ENCODE measurements at places on chromosomes 7 and 10. TPM values are rescaled to one million over a fixed set of nuclear protein-coding genes. Genes with fewer than 3 reads are reported as not detected.

GRCh38 chr7:113099284-113099919 lies 12.8 kb upstream of the GPR85 start:
- DNase-seq, result peak; percentile 59

DNA sequence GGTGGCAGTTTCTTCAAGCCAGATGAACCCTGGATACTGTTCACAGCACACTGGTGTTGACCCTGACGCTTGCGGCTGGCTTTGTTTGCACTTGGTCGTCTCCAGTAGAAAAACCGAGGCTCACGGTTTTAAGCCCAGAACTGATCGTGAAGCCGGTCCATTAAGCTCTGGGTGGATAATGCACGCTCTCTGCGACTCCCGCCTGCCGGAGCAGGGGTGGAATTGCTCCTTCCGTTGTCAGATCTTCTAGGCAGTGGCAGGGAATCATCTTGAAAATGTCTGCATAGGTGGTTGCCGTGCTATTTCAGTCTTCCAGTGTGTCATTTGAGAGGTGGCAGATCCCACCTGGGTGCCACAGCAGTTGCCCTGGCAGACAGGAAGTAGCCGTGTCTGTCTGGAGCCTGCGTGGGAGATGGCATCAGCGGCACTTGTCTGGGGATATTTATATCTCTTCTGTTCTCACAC lies 35.9 kb upstream of the AP5Z1 start:
- no peak for DNase-seq

- no peak for DNase-seq
Measured at GRCh38 chr10:89364531-89364930, 13.3 kb upstream of the IFIT1B start.

- no peak for DNase-seq
Measured at GRCh38 chr10:128473911-128474310, 347.7 kb upstream of the MKI67 start.

- DNase-seq, result no peak
Measured at GRCh38 chr7:33883671-33883965, 21.7 kb upstream of the BMPER start.

Gene GBX1
- not detected for total RNA-seq

Gene PAPOLB
- total RNA-seq, result 0.29 TPM

- DNase-seq, result no peak
Measured at GRCh38 chr10:1661859-1662437, 75.4 kb downstream of the ADARB2 start.

- no peak for DNase-seq
Measured at GRCh38 chr7:142873281-142873784, 12.2 kb downstream of the TRPV6 start.

GRCh38 chr10:88465765-88466164 lies 117.4 kb downstream of the RNLS start:
- no peak for DNase-seq

DNA sequence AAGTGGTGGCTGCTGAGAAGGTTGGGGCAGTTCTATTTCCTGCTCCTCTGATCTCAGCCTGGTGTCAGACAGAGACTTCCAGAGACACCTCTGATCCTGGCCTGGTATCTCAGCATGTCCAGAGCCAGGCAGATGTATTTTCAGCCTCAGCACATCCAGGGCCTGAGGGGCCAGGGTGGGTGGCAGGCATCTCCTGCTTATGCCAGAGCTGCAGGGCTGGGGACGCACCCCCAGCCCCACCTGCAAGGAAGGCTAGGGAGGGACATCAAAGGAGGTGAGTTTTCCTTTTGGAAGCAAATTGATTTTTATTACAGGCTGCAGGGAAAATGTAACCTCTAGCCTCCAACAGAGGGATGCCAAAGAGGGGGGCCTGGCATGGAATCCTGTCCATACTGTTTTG lies 36.7 kb downstream of the CFAP46 start:
- DNase-seq, result no peak

DNA sequence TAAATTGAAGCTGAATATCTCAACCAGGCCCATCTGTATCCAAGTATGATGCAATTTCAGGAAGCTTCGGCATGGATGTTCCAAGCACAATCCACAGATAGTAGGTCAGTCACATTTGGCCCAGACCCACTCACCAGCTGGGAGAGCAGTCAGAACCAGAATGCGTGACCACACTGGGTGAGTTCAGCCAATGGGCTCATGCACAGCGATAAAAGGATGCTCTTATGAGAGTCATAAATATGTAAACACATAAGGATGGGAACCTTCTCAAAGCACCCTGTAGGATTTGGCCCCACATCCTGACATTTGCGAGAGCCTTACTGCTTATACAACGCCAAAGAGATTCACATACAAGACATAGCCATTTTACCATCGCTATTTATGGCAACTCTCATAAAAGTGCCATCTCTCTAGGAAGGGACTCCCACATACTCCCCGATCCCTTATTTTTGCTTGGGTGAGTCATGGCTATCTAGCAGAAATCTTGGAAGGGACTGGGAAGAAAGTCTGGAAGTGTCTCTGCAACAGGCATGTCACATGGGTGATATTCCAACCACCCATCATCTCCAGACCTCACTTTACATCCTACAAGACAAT lies 3.0 kb downstream of the AFAP1L2 start:
- peak; percentile 79 for DNase-seq

Gene ANXA8
- total RNA-seq, result 137 TPM

GRCh38 chr7:83614112-83614511 lies 34.8 kb downstream of the SEMA3E start:
- DNase-seq, result no peak

- no peak for DNase-seq
Measured at GRCh38 chr7:86667732-86668131, 24.0 kb downstream of the GRM3 start.

Gene MASTL
- 12.6 TPM for total RNA-seq

DNA sequence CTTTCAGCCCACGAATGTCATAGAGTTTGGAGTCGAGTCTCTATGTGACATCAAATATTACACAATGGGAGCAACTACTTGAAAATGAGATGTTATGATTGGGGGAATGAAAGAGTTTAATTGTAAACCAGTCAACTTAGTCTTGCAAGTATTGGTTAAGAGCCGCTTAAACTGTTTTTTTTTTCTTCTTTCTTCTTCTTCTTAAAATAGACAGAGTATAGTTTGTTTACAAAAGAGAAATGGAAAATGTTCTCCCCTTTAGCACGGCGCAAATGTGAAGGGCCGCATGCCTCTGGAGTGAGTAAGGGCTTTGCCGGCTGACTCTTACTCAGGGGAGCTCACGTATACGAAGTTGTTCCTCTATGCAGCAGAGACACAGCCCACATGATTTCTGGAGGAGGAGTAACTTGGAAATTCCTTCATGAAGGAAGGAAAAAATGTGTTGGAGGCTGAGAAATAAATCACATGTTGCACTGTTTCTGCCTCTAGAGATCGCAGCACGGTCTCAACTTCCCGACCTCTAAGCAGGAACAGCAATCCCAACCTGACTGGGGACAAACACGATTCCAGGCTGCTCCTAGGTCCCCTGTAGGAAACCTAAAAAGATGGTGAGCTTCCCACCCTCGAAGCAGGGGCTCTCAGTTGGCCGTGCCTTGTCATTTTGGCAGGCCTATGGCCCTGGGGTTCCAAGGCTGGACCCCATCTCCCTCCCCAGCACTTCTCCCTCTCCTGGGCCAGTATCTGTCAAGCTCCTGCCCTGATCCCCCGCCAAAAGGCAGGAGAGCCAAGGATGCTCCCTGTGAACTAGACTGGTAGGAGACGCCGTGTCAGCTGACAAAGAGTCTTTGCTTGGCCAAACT lies 44.8 kb downstream of the MYOF start:
- peak; percentile 89 for DNase-seq

Gene GRID2IP
- 2.6 TPM for total RNA-seq

- DNase-seq, result no peak
Measured at GRCh38 chr10:96205580-96205979, 65.8 kb downstream of the BLNK start.

Gene ACBD7
- 0.86 TPM for total RNA-seq

- no peak for DNase-seq
Measured at GRCh38 chr10:97919012-97919411, 69.4 kb downstream of the GOLGA7B start.

GRCh38 chr7:127635659-127636285 lies 16.2 kb upstream of the SND1 start:
- DNase-seq, result no peak

Gene KLF14
- total RNA-seq, result 0.36 TPM

Gene EBF3
- total RNA-seq, result 5.5 TPM

DNA sequence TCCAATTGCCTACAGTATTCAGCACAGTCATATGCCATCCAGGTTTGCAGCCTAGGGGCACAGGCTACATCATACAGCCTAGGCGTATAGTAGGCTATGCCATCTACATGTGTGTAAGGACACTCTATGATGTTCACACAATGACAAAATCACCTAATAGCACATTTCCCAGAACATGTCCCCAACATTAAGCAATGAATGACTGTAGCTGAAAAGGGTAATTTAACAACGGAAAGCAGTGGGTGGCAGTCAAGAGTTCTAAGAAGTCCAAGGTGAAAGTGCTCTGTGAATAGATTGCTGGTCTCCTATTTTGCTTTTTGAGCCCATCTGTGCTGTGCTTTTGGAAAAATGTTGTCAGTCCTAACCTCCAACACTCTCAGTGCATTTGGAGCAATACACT lies 162.6 kb downstream of the KLF6 start:
- DNase-seq, result no peak

DNA sequence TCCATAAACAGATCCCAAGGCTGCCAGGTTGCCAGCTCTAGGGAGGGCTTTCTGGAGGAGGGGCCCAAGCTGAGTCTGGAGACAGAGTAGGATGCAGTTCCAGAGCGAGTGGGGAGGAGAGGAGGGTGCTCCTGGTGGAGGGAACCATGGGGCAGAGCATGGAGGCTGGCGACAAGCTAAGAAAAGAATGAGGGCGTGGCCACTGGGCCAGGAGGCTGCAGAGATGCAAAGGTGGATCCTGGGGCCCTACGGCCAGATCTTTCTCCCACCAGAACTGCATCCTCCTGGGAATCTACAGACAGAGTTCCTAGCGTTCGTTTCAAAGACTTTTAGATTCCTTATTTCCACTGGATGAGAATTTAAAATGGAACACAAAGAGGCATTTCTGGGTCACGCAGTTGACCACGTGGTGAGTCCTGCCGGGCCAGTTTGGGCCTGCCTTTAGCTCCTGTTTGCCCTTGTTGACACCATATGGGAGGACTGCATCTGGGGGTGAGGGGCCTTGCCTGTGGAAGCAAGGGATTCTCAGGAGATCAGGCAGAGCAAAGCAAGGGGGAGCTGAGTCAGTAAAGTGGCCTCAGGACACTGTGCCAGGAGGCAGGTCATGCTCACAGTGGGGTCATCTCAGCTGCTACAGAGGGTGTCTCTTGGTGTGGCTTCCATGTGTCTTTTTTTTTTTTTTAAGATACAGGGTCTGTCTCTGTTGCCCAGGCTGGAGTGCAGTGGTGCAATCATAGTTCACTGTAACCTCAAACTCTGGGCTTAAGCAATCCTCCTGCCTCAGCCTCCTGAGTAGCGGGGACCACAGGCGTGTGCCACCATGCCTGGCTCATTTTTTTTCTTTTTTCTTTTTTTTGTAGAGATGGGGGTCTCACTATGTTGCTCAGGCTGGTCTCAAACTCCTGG lies 137.8 kb downstream of the SH3PXD2A start:
- DNase-seq, result no peak

DNA sequence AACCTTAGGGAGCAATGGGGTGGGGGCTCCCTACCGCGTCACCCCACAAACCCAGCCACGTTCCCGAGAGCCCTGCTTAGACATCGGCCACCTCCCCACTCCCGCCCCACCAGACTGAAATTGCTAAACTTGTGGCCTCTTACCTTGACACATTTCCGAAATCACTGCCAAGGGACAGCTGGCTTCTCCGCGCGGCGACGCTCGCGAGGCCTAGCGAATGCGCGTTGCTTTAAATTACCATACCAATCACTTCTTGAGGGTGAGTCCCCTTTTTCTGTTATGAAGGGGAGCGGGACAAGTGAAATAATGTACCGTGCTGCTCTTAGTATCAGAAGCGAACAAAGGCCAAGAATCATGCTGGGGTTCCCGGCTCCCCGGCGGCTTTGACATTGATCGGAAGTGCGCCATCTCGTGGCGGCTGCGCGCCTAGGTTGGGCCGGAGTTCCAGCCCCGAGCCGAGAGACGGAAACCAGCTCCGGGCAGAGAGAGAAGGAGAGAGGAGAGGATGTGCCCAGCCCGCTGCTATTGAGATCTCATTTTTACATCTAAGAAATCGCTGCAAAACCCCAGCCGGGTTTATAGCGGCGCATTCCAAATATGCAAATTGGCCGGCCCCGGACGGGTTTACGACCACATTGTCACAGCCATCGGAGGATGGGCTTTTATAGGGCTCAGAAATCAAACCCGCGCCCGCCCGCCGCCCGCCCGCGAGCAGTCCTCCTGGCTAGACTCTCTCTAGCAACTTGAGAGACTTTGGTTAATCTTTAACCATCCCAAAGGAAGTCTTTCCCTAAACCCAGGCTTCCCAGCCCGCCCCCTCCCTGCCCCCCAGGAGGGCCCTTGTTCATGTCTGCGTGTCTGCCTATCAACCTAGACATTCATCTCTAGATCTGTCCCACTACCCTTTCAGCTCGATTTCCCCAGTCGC lies 5.3 kb downstream of the HOXA11 start:
- DNase-seq, result peak; percentile 85

Gene CALHM3
- not detected for total RNA-seq

Gene INPP5A
- total RNA-seq, result 63.5 TPM

DNA sequence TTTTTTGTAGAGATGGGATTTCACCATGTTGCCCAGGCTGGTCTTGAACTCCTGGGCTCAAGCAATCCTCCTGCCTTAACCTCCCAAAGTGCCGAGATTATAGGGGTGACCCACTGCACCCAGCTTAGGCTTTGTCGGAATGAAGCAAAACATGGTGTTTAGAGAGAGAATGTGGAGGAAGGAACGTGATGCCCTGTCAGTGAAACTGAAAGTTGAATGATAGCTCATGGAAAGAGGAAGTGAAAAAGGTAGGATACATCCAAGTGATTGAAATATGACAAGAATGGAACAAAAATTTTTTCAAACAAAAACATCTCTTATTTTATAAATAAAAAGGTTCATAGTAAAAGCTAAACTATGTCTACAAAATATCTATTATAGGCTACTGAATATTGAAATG lies 5.9 kb downstream of the AKAP9 start:
- no peak for DNase-seq

- DNase-seq, result no peak
Measured at GRCh38 chr7:138584283-138584682, 116.9 kb downstream of the SVOPL start.

DNA sequence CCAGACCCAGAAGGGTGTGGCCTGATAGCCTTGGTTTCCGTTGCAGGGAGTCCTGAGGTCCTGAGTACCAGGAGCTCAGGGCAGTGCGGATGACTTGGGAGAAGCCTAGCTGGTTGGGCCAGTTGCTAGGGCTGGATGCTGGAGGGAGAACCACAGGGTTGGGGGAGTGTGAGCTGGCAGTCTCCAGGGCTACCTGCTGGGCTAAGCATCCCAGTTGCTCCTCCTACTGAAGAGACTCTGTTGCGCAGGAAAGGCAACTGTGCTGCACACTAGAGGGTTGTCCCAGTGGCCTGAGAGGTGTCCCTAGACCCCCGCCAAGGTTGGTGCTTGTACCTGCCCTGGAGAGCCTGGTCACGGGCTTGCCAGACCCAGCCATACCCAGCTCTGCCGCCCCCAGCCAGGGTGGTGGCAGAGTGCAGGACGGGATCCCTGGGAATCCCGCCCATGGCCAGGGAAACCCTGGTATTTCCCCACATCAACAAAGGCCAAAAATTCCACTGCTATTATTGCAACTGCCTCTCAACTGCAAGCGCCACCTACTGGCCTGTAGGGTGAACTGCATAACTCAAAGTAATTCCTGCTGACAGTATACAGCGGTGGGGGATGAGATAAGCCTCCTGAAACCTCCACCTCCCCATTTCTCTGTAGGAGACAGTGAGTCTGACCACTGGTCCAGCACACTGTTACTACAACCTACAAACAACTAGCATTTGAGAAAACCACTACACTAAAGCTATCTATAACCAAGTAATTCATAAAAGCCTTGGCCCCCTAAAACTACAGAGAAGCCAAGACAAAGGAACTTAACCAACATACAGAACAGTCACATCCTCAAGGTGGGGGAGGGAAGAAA lies 67.6 kb upstream of the DDC start:
- DNase-seq, result no peak

Measured in ureter (tissue), 1 donor.